ENCODE measurements at places on chromosomes 1 and 21. TPM values are rescaled to one million over a fixed set of nuclear protein-coding genes. Genes with fewer than 3 reads are reported as not detected.

Gene RAB7B
- 0.88 TPM for polyA plus RNA-seq

Gene SDHB
- polyA plus RNA-seq, result 64.9 TPM

Gene LRRIQ3
- 1.3 TPM for polyA plus RNA-seq

Gene CELA2A
- polyA plus RNA-seq, result 16.4 TPM

Gene MASP2
- not detected for polyA plus RNA-seq

Gene TRNP1
- 4.6 TPM for polyA plus RNA-seq

Gene HSPG2
- polyA plus RNA-seq, result 394 TPM

Gene PODN
- 45.4 TPM for polyA plus RNA-seq

Gene RSPH1
- 5.8 TPM for polyA plus RNA-seq

Gene GJA8
- not detected for polyA plus RNA-seq

Gene IFNLR1
- 2.7 TPM for polyA plus RNA-seq

Gene CCDC27
- not detected for polyA plus RNA-seq

Gene THEM5
- polyA plus RNA-seq, result not detected

Gene SPATA46
- not detected for polyA plus RNA-seq

Gene RNF186
- not detected for polyA plus RNA-seq
